ENCODE measurements at places on chromosomes 7 and 10. TPM values are rescaled to one million over a fixed set of nuclear protein-coding genes. Genes with fewer than 3 reads are reported as not detected.

- DNase-seq: no peak
Observed at GRCh38 chr7:17054836-17055235, 173.1 kb upstream of the AGR3 start.

GRCh38 chr7:134605978-134606923, 40.4 kb upstream of the BPGM start:
- DNase-seq: peak; percentile 59

GRCh38 chr7:41943094-41943577, 240.2 kb upstream of the INHBA start:
- peak; percentile 88 for DNase-seq

- DNase-seq: no peak
Observed at GRCh38 chr7:110633313-110633712, 457.6 kb upstream of the LRRN3 start.

- DNase-seq: no peak
Observed at GRCh38 chr10:76921383-76922010, 716.1 kb downstream of the KCNMA1 start.

- DNase-seq: no peak
Observed at GRCh38 chr10:125976960-125977605, 80.7 kb downstream of the FANK1 start.

GRCh38 chr7:73706126-73707044, 13.1 kb downstream of the STX1A start:
- peak; percentile 74 for DNase-seq

DNA sequence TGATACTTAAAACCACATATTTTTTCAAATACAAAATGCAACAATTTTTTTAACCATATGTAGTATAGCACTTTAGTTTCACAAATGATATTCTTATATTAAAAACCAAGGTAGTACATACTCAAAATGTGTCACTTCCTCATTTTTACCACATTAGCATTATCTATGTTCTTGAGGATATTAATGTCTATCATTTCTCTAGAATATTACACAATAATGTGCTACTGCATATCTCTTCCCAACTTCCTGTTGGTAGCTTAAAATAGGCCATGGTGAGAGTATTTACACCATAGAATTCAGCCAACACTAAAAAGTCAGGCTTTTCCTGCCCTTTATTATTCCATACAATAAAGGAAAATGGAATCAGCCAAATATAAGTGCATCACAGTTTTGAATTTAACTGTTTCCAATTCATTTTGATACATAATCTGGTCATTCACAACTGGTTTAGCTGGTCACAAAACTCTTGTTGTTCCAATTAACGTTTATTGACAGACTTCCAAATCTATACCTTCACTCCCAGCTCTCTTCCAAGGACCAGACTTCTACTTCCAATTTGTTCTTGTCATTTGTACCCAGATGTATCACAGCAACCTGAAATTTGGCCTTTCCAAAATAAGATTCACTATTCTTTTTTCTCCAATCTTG, 20.0 kb upstream of the LRRC17 start:
- DNase-seq: no peak

The GHRHR gene
- total RNA-seq: not detected

GRCh38 chr10:104307576-104308438, 30.5 kb downstream of the ITPRIP start:
- DNase-seq: no peak

The GCK gene
- not detected for total RNA-seq

DNA sequence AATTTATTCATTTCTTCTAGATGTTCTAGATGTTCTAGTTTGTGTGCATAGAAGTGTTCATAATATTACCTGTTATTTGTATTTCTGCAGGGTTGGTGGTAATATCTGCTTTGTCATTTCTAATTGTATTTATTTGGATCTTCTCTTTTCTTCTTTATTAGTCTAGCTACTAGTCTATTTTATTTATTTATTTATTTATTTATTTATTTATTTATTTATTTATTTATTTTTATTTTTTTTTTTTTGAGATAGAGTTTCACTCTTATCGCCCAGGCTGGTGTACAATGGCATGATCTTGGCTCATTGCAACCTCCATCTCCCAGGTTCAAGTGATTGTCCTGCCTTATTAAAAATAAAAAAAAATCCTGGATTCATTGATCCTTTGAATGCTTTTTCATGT, 114.8 kb upstream of the THSD7A start:
- DNase-seq: no peak

- DNase-seq: no peak
Observed at GRCh38 chr7:127810113-127810512, 158.1 kb downstream of the SND1 start.

GRCh38 chr10:108684431-108684830, 1238.9 kb downstream of the XPNPEP1 start:
- no peak for DNase-seq

- peak; percentile 97 for DNase-seq
Observed at GRCh38 chr7:115678086-115678982, 352.2 kb downstream of the TFEC start.

DNA sequence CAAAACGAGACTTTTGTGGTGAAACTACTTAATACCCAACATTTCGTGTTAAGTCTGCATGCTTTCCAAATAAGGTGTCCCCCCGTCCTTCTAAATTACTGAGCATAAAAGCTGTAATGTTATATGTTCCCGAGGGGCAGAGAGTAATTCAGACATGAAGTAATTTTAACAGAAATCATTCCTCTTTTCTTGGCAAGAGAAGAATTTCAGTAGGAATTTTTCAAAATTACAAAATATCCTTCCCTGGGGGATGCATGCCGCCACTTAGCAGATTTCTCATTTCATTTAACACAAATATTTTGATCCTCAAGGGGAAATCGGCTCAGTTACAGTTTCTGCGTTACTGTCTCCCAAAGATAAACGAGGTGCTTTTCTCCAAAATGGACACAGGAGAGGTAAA, 213.2 kb upstream of the RHOBTB1 start:
- no peak for DNase-seq

The ASB15 gene
- total RNA-seq: not detected

DNA sequence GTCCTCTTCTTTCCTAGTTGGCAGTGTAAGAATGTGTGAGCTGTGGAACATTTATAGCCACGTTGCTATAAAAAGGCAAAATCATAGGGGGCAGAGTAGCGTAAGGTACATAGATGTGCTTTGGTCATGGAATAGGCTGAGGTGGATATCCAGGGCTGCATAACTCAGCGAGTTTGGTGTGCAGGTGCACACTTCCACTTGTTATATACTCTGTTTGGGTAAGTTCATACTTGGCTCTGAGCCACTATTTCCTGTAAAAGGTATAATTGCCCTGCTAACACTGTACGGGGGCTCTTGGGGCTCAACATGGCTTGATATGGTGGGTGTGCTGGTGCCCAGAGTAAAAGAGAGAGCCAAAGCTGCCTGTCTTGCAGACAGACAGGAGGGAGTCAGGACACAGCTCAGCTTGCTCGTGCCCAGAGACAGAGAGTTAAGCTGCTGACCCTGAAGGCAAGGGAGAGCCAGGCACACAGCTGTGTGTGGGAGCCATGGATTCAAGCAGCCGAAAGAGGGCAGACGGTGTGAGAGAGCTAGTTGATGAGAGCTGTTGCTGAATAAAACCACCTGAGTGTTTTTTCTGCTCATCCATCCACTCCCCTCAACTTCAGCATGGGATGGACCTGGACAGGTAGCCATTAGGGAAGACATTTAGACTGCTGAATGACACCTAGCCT, 126.7 kb downstream of the DKK1 start:
- no peak for DNase-seq

DNA sequence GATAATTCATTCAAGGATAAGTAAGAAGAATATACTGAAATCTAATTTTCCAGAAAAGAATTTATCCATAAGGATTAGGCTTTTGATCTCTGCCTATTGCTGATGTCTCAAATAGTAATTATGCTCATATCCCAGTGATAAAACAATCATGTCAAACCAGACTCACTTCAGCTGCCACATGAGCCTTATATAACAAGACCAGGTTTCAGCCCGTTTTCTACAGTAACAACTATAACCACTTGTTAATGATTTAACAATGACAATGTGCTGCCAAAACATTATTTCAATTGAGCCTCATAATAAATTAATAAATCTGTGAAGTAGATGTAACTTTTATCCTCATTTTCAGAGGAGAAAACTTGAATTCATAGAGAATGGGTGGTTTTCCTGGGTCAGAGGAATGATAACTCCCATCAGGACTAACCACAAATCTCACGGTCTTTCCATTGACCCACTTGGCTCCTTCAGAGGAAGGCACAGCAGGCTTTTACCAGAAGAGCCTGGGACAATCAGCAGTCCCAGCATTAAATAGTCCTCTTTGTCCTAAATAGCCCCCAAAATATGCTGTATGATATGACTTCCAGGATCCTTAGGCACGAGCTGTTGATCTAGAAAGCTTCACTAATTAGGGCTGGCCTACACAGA, 42.5 kb upstream of the SLIT1 start:
- DNase-seq: no peak

The GIMAP6 gene
- not detected for total RNA-seq

The MINPP1 gene
- total RNA-seq: 34.9 TPM

The ENO4 gene
- not detected for total RNA-seq

DNA sequence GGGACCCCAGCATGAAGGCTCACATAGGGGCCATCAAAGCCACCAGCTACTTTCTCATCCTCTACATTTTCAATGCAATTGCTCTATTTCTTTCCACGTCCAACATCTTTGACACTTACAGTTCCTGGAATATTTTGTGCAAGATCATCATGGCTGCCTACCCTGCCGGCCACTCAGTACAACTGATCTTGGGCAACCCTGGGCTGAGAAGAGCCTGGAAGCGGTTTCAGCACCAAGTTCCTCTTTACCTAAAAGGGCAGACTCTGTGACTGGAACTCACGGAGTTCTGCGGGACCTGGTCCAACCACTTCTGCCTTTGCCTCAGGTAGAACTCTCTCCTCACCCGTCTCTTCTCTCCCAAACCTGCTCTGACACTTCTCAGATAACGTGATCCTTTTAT, 945 bp downstream of the TAS2R40 start:
- no peak for DNase-seq

DNA sequence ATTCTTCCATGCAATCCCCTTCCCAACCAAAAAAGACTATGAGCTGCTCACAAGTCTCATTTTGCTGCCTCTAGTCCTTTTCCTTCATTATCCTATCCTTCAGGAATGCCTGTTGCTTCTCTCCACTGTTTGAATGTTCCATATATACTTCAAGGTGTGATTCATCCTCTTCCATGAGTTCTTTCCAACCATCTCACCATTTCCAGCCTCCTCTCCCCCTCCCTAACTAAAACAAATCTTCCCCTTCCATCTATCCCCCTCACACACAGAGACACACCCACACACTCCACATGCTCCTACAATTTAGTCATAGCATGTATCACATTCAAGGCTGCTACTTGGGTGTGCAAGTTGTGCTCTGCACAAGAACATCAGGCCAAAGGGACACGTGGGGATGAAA, 254.3 kb downstream of the DYNC1I1 start:
- DNase-seq: no peak

GRCh38 chr7:587767-588166, 68.1 kb upstream of the PDGFA start:
- DNase-seq: no peak

DNA sequence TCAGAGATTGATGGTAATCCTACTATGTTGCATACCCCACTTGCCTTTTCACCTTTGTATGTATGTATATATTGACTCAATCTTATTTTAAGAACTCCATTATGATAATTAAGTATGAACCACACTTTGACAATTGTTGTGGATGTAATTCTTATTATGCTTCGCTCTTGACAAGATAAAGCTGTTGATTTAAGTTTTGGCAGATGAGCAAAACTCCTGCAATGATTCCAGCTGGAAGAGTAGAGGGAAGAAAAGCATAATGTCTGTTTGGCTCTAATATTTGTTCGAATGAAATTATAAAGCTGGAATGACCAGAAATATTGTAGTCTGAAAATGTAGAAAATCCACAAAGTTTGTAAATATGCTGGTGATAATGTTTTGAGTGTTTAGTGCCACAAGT, 83.8 kb upstream of the AKR1E2 start:
- DNase-seq: no peak

The TBX20 gene
- total RNA-seq: not detected

DNA sequence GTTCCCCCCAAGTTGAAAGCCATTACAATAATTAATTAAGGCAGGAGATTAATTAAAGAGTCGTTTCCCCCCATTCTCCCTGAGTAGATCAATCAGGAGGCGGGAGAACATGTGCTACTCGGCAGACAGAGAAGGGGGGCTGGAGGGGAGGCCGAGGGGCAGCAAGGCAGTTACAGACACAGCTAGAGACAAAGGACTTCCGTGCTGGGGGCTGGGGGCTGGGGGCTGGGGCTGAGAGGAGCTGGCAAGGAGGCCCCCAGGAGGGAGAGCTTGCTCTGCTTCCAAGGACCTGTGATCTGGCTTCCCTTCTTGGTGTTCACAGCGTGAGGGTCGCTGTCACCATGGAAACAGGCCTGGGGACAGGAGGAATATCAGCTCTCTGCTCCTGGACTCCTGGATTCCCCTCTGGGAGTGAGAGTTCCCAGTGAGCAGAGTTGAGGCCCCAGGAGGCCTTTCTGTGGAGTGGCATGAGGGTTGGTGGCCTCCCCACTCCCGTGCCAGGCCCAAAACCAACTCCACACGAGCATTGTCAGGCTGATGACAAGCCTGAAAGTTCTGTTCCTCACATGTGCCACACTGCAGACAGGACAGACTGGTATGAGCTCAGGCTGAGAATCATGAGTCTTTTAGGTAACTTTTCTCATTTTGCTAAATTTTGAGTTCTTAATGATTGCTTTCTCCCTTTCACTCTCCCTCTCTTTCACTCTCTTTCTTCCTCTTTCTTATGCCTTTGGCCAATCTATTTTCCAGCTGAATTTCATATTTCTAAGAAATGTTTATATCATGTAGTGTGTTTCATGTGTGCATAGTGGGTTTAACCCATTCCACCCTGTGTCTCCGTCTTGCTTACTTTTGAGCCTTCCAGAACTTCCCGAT, 16.4 kb downstream of the FAM241B start:
- DNase-seq: no peak

DNA sequence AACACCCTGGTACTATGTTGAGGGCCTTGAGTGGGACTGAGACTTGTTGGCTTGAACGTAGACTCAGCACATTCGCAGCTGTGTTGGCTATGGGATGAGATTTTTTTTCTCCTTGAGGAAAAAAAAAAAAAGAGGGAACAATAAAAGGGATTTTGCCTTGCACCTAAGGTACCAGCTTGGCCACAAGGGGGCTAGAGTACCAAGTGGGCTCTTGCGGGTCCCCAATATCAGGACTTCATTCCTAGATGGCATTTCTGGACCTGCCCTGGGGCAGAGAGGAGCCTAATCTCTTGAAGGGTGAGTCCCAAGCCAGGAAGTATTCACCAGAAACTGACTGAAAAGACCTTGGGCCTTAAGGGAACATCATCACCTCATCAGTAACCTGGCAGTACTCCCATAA, 1083.6 kb upstream of the PHF14 start:
- DNase-seq: no peak

Measured in Caki2 (cell line).